ENCODE measurements at places on chromosomes 3 and 15.

- DNase-seq = no peak
These were observed 346.8 kb upstream of the ARPP21 start for GRCh38 chr3:35292568-35292967.

DNA sequence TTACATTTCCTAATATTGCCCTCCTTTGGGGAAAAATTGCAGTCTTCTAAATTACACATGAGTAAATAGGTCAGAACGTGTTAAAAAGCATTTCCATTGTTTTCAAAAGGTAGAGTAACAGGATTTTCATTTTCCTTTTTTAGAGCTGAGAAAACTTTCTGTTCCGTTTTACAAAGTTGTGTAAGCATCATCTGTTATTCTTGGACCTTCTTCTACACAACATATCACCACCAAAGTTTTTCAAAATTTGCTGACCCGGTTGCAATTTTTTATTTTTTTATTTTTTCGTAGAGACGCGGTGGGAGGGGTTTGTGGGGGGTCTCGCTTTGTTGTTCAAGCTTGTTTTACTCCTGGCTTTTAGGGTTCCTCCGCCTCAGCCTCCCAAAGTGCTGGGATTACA is 1.1 kb downstream of the CCDC39 start:
- DNase-seq = no peak

DNA sequence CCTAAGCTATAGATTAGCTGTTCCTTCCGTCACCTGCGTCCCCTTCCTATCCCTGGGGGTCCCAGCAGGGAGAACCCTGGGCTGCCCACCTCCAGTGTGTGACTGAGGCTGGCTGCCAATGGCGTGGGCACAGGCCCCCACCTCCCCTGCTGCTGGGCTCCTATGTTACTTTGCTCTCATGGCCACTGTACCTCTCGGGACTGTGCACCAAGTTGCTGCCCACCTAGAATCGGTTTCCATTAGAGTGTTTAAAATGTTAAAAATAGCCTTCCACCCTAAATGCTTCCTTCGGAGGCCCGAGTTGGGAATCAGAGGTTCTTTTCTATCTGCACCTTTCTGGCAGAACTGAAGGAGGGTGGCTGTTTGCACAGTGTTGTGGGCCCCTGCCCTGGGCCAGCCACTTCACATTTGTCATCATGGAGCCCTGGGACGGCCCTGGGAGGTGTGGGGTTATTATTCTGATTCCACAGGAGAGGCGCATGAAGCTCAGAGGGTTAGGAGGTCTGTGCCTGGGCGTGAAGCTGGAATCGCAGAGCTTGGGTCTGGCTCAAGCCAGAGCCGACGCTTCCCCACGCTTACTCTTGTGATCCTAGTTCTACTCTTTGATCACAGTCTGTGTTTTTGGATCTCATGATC is 29.1 kb downstream of the IRAK2 start:
- DNase-seq = no peak

DNA sequence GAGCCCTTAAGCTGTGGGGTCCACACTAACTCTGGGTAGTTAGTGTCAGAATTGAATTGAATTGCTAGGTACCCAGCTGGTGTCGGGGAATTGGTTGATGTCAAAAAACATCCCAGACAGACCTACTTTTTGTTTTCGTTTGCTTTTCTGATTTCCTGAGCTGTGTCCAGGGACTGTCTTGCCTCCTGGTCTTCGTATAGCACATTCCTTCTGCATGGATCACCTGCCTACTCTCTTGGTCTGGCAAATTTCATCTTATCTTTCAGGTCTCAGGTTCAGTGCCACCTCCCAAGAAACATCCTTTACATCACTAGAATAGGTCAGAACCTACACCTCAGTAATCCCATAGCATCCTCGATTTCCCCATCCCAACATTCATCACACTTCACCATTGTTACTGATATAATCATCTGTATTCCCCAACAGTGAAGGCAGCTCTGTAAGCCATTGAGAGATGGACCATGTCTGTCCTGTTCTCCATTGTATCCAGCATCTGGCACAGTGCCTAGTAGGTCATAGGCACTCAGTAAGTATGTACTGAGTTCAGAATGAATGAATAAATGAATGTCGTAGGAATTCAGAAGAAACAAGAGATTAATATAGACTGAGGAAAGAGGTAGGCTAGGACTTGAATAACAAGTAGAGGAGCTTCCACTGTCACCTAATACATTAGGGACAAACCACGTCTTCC is 81.2 kb downstream of the ANP32A start:
- no peak for DNase-seq

GRCh38 chr3:36942638-36943248 is 2.1 kb downstream of the TRANK1 start:
- DNase-seq = no peak

DNA sequence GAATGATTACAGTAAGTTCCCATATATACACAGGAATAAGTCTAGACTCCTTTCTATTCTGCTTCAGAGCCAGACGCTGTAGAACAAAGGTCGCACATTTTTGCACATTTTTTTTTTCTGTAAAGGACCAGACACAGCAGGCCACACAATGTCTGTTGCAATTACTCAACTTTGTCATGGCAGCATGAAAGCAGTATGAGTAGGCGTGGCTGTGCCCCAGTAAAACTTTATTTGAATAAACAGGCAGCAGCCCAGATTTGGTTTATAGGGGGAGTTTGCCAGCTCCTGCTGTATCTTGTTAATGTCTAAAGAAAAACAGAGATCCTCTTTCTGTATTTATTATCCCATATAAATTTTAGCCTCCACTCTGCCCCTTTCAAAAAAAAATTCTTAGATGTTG is 708.3 kb downstream of the FHIT start:
- DNase-seq = no peak

- no peak for DNase-seq
These were observed 65.9 kb upstream of the POMGNT2 start for GRCh38 chr3:43171748-43172147.

GRCh38 chr15:99514306-99514705 is 51.5 kb upstream of the MEF2A start:
- no peak for DNase-seq
